Stimulated activated CD8-positive, alpha-beta memory T cell treated with anti-CD3 and anti-CD28 coated beads, Interleukin-4, amount 100 ng/mL, for 48 hours (primary cell): ENCODE measurements at places on chromosomes 12 and 14.

DNA sequence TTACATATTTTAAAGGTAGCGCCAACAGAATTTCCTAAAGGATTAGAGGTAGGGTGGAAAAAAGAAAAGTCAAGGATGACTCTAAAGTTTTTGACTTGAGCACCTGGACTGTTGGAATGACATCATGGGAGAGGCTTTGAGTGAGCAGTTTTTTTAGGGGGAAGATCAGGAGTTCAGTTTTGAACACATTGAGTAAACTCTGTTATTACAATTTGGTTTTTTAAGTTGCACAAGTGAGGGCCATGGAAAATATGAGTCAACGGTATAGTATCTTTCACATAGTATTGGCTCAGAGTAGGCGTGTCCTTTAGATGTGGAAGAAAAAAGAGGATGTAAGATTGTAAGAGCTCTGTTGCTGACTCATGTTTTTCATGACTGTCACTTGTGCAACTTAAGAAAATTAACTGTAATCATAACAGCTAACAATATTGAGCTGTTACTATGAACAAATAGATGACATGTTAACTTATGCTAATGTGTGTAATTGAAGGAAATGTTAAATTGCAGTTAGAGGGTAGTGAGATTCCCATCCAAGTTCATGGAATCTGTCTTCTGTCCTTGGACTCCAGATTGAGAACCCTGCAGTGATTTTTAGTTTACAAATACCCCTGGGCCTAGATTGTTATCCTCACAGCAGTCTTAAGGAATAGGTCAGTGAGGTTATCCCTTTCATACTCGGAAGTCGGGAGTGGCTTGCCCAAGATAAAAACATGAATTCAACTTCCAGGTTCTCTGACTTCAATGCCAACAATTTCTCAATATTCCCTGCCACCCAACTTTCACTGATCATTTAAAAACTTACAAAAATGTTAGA is 48.2 kb upstream of the ATP2B1 start:
- DNase-seq: no peak

DNA sequence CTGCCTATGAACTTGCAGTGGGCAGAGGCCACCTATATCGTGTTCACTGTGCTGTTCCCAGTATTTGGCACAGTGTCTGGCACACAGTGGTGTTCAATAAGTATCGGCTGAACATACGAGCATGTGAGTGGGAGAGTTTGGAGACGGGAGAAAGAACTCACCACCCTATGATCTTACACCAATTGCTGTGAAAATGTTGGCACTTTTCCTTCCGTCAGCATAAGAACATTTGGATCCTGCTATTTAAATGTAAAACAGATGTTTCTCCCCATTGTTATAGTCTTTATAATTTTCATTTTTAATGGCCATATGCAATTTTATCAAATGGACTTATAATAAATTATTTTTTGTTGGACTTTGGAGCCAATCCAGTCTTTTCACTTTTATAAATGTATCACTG is 144.4 kb downstream of the EFCAB11 start:
- DNase-seq: no peak

DNA sequence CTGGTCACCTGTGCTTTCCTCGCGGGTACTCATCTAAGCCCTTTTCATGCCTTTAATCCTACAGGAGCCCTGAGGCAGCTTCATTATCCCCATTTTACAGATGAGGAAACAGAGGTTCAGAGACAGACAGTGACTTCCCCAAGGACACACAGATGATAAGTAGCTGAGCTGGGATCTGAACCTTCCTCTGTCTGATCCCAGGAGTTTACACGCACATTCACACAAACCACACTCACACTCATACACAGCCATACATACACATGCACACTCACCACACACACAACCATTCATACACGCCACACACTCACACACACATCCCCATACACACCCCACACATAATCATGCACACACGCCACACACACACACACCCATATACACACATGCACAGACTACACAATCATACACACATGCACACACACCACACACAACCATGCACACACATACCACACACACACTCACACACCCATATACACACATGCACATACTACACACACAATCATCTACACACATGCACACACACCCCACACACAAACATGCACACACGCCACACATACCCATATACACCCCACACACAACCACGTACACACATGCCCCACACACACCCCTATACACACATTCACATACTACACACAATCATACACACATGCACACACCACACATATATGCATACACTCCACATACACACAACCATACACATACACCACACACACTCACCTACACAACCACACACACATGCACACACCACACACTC is 2.7 kb downstream of the TMEM119 start:
- DNase-seq: no peak

- DNase-seq: no peak
These were observed 128.6 kb downstream of the PPM1H start for GRCh38 chr12:62806244-62806836.

DNA sequence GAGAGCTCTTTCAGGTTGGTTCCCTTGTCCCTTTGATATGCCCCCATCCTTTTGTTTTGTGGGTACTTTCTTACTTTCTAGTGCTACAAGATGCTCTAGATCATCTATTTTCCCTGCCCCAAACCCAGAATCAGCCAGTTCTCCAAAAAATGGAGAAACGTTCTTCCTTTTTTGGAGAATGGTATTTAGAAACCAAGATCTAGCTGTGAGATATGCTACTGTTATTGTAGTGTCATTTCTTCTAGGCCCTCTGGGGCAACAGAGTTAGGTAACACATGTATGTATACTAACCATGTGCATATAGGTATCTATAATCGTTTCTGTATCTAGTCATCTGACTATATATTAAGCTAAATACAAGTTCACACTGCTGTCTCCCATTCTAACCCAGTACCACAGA is 6.9 kb upstream of the IGFBP6 start:
- no peak for DNase-seq

GRCh38 chr12:32398816-32399369 is 465 bp upstream of the FGD4 start:
- no peak for DNase-seq

- DNase-seq: no peak
These were observed 32.3 kb upstream of the PTCSC3 start for GRCh38 chr14:36208690-36209278.

- peak; percentile 33 for DNase-seq
These were observed 646 bp upstream of the DNAJC22 start for GRCh38 chr12:49345825-49346658.

GRCh38 chr12:124754949-124755800 is 108.5 kb downstream of the SCARB1 start:
- no peak for DNase-seq

DNA sequence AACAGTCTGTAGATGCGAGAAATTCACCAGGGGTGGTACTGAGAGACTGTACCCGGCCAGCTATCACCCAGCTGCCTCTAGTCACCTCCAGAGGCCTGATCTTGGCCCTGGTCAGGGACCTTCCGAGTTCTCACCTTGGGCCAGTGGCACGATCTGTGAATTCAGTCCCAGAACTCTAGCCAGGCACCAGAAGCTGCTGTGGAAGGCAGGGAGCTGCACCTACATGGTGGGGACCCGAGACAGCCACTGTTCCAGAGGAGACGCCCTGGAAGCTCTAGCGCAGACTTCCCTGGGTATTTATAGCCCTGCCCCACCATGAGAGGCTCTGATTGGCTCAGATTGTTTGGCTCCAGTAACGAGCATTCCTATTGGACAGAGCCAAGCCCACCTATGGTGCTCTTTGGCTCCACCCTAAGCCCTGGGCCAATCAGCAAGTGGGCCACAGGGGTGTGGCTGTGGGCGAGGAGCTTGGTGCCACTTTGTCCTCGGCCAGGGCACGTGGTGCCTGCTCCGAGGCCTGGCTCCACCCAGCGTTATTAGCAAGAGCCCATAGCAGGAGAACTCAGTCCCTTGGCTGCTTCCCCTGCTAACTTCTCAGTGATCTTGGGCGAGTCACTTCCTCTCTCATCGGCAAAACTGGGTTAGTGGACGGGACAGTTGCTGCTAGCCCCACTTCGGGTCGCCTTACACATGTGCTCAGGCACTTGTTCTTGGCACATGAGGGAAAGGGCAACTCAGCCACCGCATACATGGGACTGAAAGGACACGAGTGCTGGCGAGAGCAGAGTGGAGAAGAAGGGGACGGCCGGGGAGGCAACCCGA is 89.0 kb upstream of the BCL11B start:
- DNase-seq: no peak

GRCh38 chr14:98822917-98823316 is 449.1 kb downstream of the BCL11B start:
- DNase-seq: no peak

- no peak for DNase-seq
These were observed 4.9 kb upstream of the KLHL33 start for GRCh38 chr14:20440882-20441281.

GRCh38 chr14:74919421-74920165 is 3.5 kb downstream of the RPS6KL1 start:
- DNase-seq: no peak
